ENCODE measurements at places on chromosomes 12 and 14.

DNA sequence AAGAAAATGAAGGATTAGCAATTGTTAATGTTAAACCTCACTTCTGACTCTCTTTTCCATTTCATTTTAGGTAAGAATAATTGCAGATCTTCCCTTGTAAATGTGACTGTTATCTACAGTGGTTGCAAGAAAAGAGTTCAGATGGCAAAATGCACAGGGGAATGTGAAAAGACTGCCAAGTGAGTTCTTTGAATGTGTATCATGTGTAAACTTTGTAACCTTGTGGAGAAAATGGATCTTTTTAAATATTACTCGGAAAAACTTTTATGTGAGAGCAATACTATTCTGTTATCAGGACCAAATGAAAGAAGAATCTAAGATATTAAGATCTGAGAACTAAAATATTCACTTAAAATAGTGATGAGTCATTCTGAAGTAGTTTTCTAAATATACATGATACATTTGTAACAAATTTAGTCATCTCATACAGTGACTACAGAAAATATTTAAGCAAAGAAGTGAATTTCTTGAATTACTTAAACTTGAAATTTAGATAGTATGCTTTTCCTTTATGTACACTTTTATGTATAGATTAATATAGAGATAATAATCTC lies 122.5 kb upstream of the CNTN1 start:
- no peak for DNase-seq

GRCh38 chr12:19804737-19805136 lies 365.4 kb downstream of the AEBP2 start:
- DNase-seq: no peak

DNA sequence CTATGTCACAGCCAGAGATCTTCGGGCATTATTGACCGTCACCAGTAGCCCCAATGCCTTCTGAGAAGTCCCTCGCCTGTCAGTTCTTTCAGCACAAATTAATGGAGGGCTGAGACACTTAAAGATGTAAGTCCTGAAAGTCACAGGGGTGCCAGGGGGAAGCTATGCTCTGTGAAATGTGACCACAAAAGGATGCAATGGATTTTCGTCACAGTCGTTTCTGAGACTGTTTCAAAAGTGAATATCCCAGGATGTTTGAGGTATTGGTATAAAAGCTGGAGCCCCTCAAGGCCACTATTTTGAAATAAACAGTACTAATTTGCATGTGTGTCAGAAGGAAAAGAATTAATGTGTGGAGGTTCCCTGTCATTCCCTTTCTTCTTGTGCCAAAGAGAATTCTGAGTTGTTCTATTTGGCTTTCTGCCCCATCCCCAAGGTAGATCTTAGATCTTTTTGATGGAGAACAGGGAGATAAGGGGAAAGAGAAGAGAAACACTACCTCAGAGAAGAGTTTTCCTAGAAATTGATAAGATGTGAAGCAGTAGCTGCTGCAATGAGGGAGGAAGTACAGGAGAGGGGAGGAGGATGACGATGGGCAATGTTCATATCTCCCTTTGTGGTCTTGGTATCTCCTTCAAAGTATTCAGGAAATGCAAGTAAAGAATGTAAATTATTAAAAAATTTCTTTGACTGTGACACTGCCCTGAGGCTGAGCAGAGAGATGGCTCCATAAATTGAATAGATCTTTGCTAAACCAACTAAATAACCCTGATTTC lies 101.8 kb upstream of the NAP1L1 start:
- no peak for DNase-seq

DNA sequence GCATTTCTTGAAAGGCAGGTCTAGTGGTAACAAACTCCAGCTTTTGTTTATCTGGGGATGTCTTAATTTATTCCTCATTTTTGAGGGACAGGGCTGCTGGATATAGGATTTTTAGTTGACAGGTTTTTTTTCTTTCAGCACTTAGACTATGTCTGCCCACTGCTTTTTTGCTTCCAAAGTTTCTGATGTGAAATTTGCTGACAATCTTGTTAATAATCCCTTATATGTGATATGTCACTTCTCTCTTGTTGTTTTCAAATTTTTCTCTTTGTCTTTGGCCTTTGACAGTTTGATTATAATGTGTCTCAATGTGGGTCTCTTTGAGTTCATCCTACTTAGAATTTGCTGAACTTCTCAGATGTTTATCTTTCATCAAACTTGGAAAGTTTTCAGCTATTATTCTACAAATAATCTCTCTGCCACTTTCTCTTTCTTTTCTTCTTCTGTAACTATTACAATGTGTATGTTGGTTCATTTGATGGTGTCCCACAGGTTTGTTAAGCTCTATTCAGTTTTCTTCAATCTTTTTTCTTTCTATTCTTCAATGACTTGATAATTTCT lies 9.8 kb downstream of the ATL1 start:
- no peak for DNase-seq

DNA sequence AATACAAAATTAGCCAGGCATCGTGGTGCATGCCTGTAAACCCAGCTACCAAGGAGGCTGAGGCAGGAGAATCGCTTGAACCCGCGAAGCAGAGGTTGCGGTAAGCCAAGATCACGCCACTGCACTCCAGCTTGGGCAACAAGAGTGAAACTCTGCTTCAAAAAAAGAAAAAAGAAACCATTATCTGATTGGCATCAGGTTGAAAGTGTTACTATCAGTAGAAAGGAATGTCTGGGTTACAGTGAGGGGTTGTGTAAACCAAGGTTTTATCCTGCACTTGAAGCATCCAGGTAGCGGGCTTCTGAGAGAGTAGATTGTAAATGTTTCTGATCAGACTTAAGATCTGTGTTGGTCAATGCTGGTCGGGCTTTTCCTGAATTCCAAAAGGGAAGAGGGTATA lies 14.1 kb upstream of the OXA1L start:
- DNase-seq: no peak

DNA sequence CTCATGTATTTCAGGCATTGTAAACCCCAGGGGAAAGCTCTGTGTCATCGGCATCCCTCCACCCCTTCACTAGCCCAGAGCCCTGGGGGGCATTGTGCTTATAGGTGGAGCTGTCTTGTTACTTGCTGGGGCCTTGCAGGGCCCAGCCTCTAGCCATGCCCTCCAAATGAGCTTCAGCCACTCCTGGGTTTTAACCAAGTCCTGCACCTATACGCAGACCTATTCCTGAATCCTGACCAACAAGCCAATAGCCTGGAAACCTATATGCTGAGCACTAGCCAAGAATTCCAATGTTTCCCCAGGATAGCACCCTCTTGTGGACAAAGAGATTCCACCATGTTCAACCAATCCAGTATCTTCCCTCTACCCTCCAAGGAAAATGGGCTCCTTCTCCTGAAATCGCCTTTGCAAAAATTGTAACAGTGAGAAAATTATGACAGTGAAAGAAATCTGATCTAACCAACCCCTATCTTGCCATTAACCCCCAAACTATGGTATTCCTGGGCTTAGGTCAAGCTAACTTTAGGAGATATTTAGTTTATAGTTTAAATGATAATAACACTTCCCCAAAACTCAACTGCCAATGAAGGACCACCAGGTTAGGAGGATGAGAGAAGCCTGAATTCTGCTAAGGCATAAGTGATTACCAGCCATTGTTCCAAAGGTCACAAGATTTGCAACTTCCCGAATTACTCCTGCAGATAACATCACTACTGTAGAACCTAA lies 55.5 kb downstream of the TTC7B start:
- no peak for DNase-seq

DNA sequence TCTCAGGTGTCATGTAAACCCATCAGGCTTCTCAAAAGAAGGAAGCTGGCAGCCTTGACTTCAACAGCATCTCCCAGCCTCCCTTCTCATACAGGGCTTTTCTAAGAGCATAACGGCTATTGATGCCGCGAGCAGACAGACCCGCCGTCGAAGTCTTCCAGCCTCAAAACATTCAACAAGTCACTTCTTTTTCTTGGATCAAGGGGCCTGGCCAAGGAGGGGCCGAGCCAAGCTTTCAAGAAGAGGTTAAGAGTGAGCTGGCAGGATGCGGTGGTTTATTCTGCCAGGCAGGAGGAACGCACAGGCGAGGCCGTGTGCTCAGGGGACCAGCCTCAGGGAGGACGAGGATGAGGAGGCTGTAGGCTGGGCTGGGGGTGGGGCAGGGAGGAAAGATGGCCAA lies 102.9 kb upstream of the RFLNA start:
- DNase-seq: no peak

DNA sequence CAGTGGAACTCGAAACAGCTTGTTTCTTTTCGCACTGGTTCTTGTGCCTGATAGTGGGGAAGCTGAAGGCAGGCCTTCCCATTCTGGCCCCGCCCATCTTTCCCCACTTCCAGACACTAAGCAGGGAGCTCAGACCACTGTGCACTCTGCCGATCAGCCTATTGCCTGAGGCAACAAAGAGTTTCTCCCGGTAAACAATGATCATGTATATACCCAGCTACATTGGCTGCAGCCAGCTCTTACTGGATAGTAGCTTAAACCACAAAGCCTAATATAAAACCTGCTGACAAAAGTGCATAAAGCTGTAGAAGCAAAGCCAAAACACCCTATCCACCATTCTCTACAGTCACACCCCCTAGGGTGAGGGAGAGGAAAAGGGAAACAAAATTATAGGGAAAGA lies 24.7 kb upstream of the GLIPR1 start:
- no peak for DNase-seq

- no peak for DNase-seq
These were observed 20.5 kb downstream of the ADAM21 start for GRCh38 chr14:70472253-70473159.

DNA sequence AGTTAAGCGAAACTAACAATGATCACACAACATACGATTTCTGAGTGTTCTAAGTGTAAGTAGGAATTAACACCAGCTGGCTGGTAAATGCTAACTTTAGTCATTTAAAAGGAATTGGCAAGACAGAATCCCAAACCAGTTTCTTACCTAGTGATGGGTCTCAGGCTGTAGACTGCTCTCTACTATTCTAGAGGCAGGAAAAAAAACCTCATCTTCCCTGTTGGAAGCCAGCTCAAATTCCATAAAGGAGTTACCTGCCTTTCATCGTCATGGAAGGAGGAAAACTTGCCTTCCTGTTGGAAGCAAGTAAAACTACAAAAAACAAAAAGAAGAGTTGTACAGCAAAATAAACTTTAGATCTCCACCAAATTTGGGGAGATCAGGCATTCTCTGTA lies 23.7 kb upstream of the SLC7A8 start:
- no peak for DNase-seq

GRCh38 chr12:116734156-116734768 lies 3.6 kb downstream of the SPRING1 start:
- no peak for DNase-seq

DNA sequence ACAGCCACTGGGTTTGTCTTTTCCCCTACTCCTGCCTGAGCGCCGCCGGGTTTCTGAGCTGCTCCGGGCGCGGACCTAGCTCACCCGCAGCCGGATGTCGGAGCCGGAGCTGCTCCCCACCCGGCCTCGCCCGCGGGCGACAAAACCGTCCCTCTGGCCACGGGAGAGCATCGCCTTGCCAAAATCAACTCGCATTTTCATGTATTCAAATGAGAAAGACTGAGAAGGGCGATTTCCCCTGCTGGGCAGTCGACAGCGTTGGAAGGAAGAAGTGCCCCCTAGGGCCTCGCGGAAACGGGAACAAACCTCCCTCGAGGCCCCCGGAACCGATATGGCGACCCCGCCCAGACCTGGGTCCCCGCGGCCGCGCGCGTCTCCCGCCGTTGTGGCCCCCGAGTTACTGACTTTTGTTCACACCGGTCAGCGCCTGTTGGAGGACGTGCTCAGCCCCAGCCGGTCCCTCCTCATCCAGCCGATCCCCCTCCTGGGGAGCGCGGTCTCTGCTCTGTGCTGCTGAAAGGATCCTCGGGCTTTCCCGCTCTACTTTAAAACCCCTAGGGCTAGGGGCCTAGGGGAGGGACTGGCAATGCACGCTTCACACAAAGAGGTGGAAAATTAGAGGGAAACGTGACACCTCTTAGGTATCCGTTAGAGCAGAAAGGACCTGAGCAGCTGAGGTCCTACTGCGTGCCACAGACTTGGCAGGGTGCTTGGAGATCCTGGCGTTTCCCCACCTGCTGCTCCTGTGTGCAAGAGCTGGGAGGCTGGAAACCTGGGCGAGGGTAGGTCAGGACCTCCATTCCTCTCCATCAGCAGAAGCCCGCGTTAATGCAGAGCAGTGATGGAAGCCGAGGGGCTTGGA lies 4.3 kb downstream of the TTC6 start:
- DNase-seq: no peak

- no peak for DNase-seq
These were observed 1196.5 kb downstream of the GALC start for GRCh38 chr14:86796221-86797074.

DNA sequence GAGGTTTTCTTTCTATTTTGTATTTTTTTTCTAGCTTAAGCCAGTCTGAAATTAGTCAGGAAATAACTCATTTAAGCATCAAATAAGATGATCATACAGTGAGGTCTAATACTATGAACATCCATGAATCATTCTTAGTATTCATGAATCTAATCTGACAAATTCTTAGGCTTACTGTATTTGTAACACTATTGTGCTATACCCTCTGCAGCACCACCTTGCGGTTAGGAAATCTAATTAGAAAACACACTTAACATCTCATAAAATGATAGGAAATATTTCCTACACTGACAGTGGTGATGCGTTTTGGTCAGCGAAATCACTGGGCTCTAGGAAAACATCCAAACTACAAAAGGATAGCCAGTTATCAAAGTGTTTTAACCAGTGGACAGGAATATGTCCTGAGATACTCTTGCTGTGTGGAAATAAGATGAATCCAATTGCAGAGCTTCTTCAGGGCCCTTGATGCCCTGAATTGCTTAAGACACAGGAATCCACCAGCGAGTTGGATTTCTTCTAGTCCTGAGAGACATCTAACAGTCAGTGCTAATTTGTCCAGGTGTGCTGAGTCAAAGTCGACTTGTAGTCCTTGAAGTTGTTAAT lies 109.3 kb upstream of the MYF6 start:
- no peak for DNase-seq

- no peak for DNase-seq
These were observed 10.3 kb downstream of the TESPA1 start for GRCh38 chr12:54974279-54974678.

DNA sequence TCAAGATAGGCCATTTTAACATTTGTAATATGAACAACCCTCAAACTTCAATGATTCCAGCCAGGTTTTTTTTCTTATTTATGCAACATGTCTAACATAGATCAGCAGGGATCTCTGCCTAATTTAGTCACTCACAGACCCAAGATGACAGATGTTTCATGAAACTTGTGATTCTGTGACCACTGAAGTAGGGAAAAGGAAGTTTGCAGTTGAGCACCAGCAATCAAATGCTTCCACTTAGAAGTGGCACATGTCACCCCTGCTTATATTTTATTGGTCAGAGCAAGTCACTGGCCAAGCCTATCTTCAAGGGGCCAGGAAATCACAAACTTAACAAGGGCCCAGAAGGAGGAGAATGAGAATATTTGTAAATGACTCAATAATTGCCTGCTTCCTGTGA lies 150.6 kb downstream of the BCAT1 start:
- DNase-seq: no peak

DNA sequence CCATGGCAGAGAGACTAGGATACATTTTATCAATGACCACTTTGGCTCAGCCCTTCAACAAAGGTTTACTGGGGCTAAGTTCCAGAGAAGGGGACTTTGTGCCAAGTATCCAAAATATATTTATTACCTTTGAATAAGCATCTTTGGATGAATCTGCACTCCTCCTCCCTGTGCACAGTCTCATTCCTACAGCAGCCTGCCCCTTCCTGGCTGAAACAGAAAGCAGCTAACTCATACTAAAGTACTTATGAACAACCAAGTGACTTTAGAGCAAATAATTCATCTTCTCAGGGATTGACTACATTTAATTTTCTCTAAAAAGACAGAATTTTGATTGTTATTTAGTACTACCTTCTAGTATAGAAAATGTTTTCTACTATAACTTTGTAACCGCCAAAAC lies 47.8 kb upstream of the ETV6 start:
- DNase-seq: no peak

GRCh38 chr14:52315355-52315718 lies 1.2 kb downstream of the PTGER2 start:
- no peak for DNase-seq

- no peak for DNase-seq
These were observed 7.2 kb upstream of the CD27 start for GRCh38 chr12:6437586-6437985.

All from NCI-H1048 (cell line).